ENCODE measurements at places on chromosomes 7 and 10.

DNA sequence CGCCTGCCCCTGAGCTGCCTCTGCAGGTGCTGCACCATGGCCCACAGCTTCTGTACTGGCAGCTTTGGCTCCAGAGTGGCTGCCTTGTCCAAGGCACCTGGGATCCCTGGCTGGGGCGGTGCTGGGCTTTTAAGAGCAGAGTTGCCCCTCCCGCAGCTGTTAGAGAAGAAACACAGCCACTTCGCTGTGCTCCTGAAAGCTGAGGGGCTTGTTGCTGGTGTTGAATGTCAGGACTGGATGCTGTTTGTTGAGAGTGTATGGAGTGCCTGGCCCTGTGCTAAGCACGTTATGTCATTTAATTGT, 6.2 kb downstream of the FAM241B start:
- DNase-seq: no peak

DNA sequence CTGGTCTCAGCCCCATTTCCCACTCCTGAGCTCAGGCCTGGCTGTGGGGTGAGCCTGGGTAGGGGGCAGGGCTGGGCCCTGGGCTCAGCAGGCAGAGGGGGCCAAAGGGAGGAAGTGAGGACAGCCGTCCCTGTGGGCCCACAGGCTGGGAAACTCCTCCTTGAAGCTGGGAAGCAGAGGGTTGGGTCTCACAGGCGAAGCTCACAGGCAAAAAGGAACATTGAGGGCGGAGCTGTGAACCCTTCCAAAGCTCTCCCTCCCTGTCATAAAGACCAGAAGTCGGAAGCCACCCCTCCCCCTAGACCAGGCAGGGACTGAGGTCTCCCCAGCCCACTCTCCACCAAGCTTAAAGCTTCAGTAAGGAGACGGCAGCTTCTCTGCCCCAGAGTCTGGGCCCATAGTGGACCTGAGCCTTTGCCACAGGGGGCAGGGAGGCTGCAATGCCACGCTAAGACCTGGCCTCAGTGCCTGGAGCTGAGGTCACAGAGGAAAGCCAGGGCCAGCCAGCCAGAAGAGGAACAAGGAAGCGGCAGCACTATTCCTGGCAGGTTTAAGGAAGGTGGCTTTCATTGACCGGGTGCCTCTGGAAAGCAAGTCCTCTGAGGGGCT, 1.0 kb upstream of the KCP start:
- DNase-seq: peak; percentile 87

GRCh38 chr7:72080341-72080766, 331.8 kb downstream of the CALN1 start:
- peak; percentile 24 for DNase-seq

GRCh38 chr10:50221470-50221869, 29.8 kb downstream of the ASAH2 start:
- DNase-seq: no peak

- no peak for DNase-seq
Measured at GRCh38 chr7:43792471-43793150, 34.1 kb downstream of the BLVRA start.

GRCh38 chr10:77315496-77316129, 322.0 kb downstream of the KCNMA1 start:
- no peak for DNase-seq

- peak; percentile 52 for DNase-seq
Measured at GRCh38 chr7:150942001-150942590, 36.0 kb downstream of the KCNH2 start.

DNA sequence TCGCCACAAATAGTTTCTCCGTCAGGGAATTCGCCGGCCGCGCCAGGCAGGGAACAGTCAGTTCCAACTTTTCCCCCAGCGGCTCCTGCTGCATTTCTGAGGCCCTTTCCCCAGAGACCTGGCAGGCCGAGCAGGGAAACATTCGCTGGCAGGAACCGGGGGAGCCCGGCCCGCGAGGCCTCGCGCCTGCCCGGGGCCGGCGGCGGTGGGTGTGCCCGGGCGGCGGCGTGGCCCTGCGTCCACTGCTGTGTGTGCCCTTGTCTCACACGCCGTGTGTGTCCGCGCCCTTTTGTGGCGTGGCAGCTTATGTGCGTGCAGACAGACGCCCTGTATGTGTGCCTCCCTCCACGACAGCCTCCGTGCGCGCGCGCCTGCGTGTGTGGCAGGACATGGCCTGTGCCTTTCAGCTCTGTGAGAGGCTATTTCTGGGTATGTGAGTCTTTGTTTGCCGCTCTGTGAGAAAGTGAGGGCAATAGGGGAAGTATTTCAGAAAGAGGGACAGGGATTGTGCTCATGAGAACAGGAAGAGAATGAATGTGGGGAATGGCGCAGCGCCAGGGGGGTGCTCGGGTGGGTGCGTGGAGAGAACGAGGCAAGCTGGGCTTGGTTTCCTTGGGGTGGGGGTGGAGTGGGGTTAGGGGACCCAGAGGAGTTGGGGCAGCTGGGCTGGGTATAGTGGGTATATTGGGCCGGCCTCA, 689 bp upstream of the SMARCD3 start:
- DNase-seq: peak; percentile 85

DNA sequence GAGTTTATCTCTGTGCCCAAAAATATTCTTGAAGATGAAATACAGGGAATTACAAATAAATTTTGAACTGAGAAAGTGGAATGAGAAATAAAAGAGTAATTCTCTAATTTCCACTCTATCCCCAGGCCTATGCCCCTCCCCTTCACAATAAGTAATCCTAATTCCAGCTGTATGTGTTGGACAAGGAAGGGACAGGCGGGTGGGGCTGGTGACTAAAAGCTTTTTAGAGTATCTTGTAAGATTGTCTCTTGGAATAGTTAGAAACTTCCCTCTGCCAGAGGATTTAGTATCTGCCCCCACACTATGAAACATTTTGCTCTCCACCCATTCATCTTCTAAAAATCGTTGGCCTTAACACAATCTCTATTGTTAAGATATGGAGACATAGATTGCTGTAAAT, 199.2 kb downstream of the MBL2 start:
- no peak for DNase-seq

GRCh38 chr10:22704471-22704911, 9.9 kb downstream of the PIP4K2A start:
- DNase-seq: no peak

DNA sequence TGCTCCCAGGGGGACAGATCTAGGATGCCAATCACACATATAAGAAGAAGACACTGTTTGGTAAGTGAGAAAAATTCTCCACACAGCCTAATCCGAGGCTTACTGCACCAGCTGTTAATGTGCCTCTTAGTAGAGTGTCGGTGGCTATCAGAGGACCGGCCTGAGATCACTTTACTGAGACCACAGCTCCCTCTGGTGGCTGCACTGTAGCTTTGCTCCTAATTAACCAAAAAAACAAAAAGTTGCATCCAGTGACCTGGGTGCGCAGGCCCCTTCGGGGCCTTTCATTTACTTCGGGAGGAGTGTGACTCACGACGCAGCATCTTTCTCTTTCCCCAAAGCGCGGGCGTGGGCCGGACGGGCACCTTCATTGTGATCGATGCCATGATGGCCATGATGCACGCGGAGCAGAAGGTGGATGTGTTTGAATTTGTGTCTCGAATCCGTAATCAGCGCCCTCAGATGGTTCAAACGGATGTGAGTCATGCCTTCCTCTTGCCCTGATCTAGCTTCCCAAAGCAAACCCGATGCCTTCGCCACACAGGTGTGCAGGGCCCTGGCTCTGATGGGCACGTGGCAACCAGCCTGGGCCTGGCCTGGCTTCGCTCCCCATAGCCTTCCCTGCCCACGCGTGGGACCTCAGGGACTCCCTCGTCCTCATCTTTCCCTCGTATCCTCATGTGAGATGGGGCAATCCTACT, 56.7 kb downstream of the MKI67 start:
- DNase-seq: peak; percentile 53

DNA sequence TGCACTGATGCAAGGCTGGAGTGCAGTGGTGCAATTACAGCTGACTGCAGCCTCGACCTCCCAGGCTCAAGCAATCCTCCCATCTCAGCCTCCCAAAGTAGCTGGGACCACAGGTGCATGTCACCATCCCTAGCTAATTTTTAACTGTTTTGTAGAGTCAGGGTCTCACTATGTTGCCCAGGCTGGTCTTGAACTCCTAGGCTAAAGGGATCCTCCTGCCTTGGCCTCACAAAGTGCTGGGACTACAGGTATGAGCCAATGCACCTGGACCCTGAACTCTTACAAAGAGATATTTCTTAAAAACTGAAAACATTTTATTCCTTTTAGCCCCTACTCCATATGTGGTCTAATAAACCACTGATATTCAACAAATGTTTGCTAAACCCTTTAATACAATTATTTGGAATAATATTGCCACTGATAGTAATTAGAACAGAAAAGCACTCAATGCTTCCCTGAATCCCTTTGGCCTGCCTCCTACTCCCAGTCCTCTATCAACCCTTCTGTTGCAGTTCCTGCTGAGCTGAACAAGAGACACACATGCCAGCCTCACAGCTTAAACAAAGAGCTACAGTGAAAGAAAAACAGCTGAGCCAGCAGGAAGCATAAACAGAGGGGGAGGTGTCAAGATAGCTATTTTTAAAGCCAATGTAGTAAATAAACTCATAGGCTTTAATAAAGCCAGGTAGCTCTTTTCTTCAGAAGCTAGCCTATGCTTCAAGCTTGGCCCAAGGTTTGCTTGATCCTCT, 7.0 kb upstream of the GNAI1 start:
- no peak for DNase-seq

DNA sequence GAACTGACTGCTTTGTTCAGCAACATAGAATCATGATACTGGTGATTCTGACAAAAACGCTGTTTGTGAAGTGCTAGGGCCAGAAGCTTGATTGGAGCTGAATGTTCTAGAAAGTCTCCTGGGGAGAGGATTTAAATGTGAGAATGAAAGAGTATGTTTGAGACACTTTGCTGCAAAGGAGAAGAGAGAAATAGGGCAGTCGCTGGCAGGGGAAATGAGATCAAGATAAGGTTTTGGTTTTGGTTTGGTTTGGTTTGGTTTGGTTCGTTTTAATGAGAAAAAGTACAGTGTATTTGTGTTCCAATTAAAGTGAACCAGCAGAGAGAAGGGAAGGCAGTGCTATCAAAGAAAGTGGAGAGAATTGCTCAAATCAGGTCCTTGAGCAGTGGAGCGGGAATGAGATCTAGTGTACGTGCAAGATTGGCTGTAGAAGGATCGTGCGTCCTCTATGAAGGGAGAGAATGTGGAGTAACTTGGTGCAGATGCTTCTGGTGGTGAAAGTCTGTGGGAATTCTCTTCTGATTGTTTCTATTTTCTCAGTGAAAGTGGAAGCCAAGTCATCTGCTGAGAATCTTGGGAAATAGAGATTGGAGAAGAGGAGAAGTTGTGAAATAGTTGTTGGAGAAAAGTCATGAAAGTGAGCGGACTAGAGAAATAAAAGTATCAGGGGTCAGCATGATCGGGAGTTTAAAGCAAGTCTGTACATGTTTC, 270.5 kb downstream of the CCDC3 start:
- no peak for DNase-seq

DNA sequence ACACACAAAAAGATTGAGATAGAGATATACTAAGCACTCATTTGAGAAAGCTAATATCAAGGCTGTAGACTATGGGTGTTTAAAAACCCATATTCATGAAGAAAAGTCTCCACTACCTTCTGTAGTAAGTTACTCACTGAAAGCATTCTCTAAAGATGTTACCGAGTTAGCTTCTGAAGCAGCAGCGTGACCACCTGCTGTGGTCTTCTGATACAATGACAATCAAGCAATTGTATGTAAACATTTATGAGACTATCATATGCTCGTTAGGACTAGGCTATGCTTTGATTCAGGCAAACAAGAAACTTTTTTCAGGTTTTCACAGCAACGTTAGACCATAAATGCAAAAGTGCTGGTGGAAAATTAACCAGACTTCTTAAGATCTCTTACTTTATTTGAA, 11.2 kb downstream of the RHOBTB1 start:
- DNase-seq: no peak

GRCh38 chr10:49370326-49371100, 25.4 kb downstream of the DRGX start:
- no peak for DNase-seq

- no peak for DNase-seq
Measured at GRCh38 chr7:72037516-72037915, 374.6 kb downstream of the CALN1 start.

DNA sequence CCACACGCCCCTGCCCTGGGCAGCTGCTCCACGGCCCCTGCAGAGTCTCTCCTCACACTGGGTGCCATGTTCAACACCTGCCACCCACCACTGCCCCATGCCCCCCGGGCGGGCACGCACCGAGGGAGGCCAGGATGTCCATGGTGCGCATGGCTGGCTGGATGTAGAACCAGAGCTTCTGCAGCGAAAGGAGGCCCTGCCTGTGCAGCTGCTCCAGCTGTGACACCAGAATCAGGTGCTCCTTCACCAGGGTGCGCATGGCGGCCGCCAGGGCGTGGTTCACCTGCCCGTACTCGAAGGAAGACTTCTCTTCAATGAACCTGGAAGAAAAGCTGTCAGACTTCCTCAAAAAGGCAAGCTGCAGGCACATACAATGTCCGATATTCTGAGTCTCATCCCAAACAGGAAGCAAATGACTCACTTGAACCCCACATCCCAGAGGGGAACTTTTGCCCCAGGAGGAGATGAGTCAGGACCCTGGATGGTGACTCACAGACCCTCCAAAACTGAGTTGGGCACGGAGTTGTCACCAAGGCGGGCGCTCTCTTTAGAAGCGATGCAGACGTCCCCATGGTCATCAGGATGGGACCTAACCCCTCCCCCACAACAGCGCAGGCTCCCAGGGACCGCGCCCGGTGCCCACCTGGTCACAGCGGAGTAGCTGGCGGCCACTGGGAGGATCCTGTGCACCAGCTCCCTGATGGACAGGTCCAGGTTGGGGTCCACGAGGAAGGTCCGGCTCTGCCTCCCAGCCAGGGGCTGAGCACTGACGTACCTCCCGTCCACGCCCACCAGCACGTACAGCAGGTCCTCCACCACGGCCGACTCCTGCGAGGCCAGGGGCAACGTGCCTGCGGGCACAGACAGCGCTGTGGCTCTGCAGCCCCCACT, 15.5 kb downstream of the TUBGCP2 start:
- DNase-seq: no peak

DNA sequence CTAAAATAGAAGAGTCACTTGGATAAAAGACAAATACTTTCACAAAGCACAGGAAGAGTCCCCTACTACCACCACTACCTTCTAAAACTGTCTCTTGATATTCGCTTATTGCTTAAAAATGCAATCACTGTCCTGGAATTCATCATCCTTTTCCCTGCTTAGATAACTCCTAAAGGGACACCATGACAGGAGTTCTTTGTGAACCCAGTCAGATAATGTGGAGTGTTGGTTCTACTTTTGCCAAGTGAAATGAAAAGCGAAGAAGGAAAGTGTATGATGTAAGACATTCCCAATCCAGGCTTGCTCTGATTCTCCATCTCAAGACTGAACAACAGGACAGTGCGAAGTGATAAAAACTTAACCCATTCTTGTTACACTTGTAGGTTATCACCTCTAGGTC, 103.0 kb downstream of the MTERF1 start:
- no peak for DNase-seq

- DNase-seq: no peak
Measured at GRCh38 chr10:102923601-102924000, 5.5 kb downstream of the CNNM2 start.

GRCh38 chr7:2013381-2014311, 219.1 kb downstream of the MAD1L1 start:
- DNase-seq: no peak

DNA sequence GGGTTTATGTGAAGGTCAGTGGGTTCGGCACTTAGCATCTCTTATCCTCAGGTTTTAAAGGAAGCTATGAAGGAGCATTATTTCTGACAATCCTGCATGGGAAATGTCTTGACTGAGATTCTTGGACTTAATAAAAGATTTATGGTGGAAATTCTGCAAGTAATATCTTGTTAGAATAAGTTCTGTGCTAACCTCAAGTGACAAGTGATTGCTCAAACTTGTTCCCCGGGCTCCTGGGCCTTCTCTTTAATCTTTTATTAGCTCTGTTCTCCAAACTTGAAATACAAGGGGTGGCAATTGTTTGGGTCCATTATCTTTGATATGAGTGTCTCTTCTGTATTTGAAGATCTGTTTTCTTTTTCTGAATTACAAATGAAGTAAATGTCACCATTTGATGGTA, 140.6 kb upstream of the CTBP2 start:
- DNase-seq: peak; percentile 54

All from umbilical cord (tissue), 2 donors.